ENCODE measurements at places on chromosomes 12 and 14.

- DNase-seq: no peak
These were observed 1500.2 kb upstream of the FLRT2 start for GRCh38 chr14:84029720-84030119.

- DNase-seq: no peak
These were observed 120.9 kb upstream of the NPAS3 start for GRCh38 chr14:32817780-32818179.

- DNase-seq: no peak
These were observed 8.9 kb downstream of the CALM1 start for GRCh38 chr14:90405755-90406154.

DNA sequence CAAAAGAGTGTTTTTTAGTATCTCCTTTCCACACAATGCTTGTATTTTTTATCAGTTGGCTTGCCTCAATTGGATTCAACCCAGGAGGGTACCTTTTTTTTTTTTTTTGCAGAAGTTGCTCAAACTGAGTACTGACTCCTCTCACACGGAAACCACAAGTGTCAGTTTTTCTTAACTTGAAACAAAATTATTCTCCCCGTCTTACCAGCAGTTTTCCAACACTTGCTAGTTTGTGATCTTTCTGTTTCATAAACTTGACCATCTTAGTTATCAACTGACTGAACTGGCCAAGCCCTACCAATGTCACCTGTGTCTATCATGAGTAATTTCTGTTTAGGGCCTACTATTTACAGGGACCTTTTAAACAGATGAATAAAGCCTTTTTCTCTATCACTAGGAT, 34.1 kb upstream of the ITPR2 start:
- DNase-seq: no peak

GRCh38 chr12:39003541-39004155, 98.3 kb upstream of the CPNE8 start:
- no peak for DNase-seq

DNA sequence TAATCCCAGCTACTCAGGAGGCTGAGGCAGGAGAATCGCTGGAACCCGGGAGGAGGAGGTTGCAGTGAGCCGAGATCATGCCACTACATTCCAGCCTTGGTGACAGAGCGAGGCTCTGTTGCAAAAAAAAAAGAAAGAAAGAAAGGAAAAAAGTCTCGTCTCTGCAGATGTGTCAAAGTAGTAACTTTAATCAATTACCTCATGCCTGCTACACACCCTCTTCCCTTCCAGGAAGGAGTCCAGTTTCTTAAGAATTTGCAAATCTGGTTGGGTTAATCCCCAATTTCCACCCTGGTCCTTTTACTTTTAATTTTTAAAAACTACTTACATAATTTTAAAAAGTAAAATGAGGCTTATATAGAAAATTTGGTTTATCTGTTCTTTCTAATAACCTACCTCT, 234.5 kb upstream of the KITLG start:
- no peak for DNase-seq

GRCh38 chr12:76313299-76313698, 34.9 kb downstream of the BBS10 start:
- no peak for DNase-seq

- DNase-seq: no peak
These were observed 85.9 kb downstream of the C2CD5 start for GRCh38 chr12:22458298-22458937.

DNA sequence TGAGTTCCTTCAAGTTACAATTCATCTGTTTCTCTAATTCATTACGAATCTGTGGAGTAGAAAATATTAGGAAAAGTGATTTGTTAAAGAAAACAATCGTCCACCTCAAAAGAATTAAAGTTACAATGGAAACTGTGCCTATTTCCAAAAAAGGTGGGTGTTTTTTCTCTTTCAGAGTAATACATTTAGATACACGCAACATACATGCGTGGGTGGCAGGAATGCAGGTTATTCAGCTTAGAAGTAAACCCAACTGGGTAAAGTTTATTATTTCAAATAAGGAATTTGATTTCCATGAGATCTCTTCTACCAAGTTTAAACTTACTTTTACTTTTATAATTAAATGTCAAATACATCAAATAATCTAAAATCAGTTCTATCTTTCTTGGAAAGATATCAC, 52.2 kb downstream of the SSH1 start:
- no peak for DNase-seq

DNA sequence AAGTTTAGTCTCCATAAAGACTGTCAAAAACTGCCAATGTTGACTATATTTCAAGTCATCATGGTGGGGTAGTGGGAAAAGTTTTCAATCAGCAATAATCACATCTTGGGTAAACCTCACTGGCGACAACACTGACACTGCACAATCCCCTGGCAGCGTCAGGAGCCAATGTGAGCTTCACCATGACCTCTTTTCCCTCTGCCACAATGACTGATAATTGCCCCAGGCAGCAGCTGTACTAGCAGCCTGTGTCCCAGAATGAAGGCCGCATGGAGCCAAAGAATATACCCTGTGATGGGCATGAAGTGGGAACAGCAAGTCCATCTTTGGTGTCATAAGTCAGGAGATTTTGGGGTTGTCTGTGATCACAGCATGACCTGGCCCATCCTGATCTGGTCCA, 5.3 kb downstream of the MMAB start:
- no peak for DNase-seq

GRCh38 chr12:51954561-51955361, 3.3 kb downstream of the ACVR1B start:
- DNase-seq: no peak

GRCh38 chr12:92503971-92504593, 198.7 kb upstream of the PLEKHG7 start:
- DNase-seq: no peak

Measured in upper lobe of left lung (tissue), 6 donors.